Smooth muscle cell of bladder (primary cell): ENCODE measurements at places on chromosomes 12 and 14. TPM values are rescaled to one million over a fixed set of nuclear protein-coding genes. Genes with fewer than 3 reads are reported as not detected.

The TSPAN19 gene
- not detected in 2 replicates for total RNA-seq

The FAM186B gene
- 0.28 and 0.37 TPM in 2 replicates for total RNA-seq

The TDRD9 gene
- total RNA-seq: 0.37 and 0.57 TPM in 2 replicates

The GNG2 gene
- 10.8 and 16.8 TPM in 2 replicates for total RNA-seq

The KRT73 gene
- not detected in 2 replicates for total RNA-seq

The KRT85 gene
- not detected in 2 replicates for total RNA-seq

The TMPRSS12 gene
- total RNA-seq: not detected in 2 replicates

The KCNH3 gene
- total RNA-seq: under 0.01 and 0.09 TPM in 2 replicates

The PEBP1 gene
- 195 and 200 TPM in 2 replicates for total RNA-seq

The TAS2R8 gene
- total RNA-seq: not detected in 2 replicates

The TOMM20L gene
- total RNA-seq: not detected in 2 replicates

The PRIM1 gene
- 2.7 and 3.8 TPM in 2 replicates for total RNA-seq

The RNF10 gene
- 92.2 and 113 TPM in 2 replicates for total RNA-seq

The B4GALNT1 gene
- 0.55 and 0.85 TPM in 2 replicates for total RNA-seq

The ENDOU gene
- not detected in 2 replicates for total RNA-seq

The ADAM21 gene
- 0.14 and 0.55 TPM in 2 replicates for total RNA-seq

The PLCZ1 gene
- total RNA-seq: not detected in 2 replicates

The CD163 gene
- total RNA-seq: not detected in 2 replicates

The C12orf60 gene
- total RNA-seq: 0.57 and 0.74 TPM in 2 replicates

The DUSP16 gene
- total RNA-seq: 4.6 and 5.0 TPM in 2 replicates

The AICDA gene
- not detected in 2 replicates for total RNA-seq
